ENCODE measurements at places on chromosomes 6 and 20.

- DNase-seq = no peak
These were observed 1.9 kb downstream of the FAM83C start for GRCh38 chr20:35290186-35290886.

DNA sequence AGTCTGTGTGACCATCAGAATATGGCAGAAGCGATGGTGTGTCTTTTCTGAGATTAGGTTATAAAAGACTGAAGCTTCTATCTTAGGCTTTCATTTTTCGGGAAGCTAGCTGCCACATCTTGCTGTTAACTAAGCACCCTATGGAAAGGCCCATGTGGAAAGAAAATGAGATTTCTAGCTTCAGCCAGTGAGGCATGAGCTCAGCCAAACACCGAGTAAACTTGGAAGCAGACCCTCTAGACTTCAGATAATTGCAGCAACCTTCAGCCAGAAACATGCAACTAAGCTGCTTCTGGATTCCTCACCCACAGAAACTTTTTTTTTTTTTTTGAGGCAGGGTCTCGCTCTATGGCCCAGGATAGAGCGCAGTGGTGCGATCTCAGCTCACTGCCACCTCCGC, 20.6 kb downstream of the LOC128125822 start:
- DNase-seq = no peak

DNA sequence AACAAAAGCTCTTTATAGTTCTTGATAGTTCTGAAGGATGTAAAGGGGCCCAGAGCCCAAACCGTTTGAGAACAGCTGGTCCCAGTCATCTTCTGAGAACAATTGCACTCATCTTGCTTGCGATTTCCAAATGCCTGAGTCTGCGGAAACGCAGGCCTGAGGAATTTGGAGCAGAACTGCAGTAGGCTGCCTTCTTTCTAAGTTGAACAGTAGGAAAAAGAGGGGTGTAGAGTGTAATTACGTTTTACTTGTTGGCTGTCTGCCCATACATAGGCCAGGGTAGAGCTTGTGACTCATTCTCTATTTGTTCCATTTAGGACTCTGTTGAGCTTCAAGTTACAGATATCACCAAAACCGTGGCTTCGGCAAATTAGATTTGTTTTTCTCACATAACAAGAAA, 42.0 kb upstream of the KIF16B start:
- DNase-seq = no peak

DNA sequence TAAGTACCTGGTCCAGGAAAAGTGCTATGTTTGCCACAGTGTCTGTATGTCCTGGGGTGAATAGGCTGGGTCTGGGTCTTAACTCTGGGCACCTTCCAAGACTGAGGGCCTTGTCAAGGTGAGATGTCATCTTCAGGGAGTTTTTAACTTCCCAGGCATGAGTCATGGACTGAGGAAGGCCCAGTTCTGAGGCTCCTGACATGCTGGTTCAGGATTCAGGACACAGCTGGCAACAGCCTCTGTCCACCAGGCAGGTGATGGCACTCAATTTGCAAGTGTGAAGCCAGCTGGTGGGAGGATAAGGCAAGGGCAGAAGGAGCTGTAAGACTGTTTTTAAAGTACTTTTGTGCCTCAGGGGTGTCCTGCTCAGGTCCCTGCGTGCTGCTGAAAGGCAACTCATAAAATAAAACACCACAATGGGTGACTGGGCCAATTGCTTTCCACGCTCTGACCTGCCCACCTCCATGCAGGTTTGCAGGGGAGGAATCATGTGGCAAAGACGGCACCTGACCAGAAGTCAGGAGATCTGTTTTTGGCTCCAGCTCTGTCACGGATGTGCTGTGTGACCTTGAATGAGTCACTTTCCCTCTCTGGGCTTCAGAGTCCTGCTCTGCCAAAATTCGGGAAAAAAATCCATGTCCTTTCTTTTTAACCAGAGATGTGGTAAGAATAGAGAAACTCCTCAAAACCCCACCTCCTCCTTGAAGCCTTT, 4.9 kb upstream of the PACSIN1 start:
- no peak for DNase-seq

- DNase-seq = no peak
These were observed 167.9 kb upstream of the TAB2 start for GRCh38 chr6:149149653-149150052.

DNA sequence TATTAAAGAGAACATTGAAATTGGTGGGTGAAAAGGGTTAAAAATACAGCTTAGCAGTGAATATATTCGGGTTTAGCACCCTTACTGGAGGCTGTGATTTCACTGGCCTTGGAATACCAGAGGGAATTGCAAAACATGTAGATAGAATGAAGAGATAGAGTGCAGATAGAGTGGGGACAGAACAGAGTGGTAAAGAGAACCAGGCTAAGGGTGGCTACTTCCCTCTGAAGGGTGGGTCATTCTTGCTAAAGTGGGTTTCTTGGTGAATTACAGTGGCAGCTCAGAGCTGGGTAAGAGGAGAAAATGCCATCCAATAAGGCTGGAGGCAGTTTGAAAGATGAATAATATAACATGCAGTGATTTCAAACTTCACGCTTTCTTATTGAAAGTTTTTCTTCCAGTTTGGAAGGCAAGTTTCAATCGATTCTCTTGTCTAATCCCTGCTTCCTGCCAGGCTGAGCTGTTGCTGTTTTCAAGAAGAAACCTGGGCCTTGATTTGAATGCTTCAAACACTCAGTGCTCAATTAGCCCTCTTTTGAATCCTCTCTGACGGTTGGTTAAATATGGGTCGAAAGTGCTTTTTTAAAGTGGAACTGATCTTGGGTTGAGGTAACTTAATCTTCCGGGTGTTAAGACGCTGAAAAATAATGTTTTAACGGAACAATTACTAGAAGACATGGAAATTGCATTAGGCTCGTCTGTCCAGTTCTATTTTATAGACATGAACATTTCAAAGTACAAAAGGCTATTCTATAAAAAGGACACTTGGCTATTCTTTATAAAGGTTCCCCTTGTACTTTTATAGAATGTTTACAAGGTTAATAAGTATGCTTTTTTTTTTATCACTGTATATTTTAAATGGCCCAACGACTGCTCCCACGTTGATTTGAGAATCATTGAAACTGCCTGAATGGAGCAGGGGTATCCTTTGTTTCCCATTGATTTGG, 203.3 kb downstream of the BCAS1 start:
- no peak for DNase-seq

DNA sequence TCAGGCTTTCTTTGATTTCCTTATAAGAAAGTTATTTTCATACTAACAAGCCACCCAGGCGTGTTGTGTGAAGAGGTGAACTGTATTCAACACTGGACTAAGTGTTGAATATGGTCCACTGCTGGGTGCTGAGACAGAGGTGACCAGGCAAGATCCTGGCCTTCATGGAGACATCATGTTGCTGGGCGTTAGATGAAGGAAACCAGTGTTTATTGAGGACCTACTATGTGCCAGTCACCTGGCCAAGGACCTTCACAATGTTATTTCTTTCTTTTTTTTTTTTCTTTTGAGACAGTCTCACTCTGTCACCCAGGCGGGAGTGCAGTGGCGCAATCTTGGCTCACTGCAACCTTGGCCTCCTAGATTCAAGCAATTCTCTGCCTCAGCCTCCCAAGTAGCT, 1.9 kb upstream of the TREML1 start:
- DNase-seq = no peak

DNA sequence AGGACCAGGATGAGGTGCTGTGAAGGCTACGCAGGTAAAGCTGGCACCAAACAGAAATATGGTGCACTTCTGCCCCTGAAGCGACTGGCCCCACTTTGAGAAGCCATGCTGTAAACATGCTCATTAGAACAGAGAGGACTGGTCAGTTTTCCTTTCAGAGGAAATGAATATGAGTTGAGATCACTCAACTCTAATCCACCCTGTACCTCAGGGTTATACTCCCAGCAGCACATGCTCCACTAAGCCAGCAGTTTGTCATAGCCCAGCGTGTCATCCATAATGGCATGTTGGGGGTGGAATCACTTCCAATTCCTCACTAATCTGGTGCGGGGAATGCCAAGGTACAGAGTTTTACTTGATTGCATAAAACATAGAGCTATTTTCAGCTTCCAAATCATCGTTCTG, 98.1 kb downstream of the HIVEP2 start:
- no peak for DNase-seq

Measured in Jurkat, Clone E6-1 (cell line).